GM12878 (cell line): ENCODE measurements at places on chromosomes 13 and 19.

- no peak for DNase-seq
Measured at GRCh38 chr13:83248751-83249150, 633.5 kb downstream of the SLITRK1 start.

DNA sequence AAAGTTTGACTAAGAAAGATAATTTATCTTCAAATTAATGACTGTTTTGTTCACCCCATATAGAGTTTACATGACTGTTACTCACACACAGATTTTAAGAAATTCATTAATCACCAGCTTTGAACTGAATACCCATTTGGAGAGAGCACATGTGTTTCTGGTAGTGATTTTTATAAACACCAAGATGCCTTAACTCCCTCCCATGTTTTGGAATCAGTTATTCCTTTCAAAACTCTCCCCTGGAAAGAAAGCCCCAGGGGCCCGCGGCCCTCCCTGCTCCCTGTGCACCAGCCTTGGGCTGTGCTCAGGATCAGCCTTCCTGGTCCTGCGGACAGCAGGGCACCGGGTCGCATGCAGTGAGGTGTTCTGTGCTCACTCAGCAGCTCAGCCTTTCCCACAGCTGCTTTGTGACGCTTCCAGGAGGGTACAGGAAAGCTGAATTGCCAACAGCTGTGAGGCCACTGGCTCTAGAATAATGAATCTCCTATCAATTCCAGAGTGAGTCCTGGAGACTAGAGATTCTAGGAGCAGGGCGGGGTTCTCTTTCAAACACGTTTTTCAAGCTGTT lies 483.2 kb downstream of the EFNB2 start:
- no peak for DNase-seq

- DNase-seq: no peak
Measured at GRCh38 chr13:73851104-73851503, 283.1 kb downstream of the KLF12 start.

DNA sequence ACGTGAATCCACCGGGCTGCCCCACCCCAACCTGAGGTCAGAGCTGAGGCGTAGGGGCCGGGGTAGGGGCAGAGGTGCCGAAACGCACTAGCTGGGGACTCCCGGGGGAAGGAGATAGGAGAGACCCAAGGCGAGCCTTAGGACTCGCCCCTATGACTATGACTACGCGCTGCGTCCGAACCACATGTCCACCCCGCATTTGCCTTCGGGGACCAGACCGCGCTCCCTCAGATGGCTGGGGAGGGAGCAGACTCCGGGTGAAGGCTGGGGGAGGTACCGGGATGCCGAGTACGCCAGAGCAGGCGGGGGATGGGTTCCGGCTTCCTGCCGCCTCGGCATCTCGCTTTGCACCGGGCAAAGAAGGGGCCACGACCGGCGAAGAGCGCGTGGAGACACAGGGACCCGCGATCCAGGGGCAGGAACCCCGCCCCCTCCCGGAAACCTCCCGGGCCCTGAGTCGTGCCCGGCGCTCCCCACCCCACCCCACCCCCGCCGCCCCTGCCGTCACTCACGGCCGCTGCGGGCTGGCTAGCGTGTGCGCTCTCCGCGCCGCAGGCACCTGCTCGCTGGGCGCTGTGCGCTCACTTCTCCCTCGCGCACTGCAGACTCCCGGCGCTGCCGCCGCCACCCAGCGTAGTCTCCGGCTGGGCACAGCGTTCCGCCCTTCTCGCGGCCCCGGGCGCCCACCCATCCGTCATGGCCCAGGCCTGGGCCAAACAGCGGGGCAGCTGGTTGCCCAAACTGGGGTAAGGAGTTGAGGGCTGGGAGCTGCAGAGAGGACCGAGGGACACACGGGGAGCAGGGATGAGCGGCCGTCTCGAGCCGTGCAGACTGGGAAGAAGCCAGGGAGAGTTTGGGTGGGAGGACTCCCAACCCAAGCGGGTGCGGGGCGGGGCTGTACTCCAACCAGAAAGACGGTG lies 622 bp upstream of the VSTM2B start:
- no peak for DNase-seq

GRCh38 chr13:58823701-58824100 lies 1192.2 kb downstream of the PCDH17 start:
- DNase-seq: no peak

- DNase-seq: no peak
Measured at GRCh38 chr13:98199480-98199879, 22.4 kb upstream of the RNF113B start.

- no peak for DNase-seq
Measured at GRCh38 chr13:46097015-46097414, 7.8 kb downstream of the CPB2 start.

GRCh38 chr19:38742906-38743305 lies 1.4 kb downstream of the CAPN12 start:
- no peak for DNase-seq

GRCh38 chr19:16033136-16033530 lies 43.2 kb upstream of the TPM4 start:
- no peak for DNase-seq

- DNase-seq: no peak
Measured at GRCh38 chr13:33033051-33033812, 17.0 kb downstream of the KL start.

DNA sequence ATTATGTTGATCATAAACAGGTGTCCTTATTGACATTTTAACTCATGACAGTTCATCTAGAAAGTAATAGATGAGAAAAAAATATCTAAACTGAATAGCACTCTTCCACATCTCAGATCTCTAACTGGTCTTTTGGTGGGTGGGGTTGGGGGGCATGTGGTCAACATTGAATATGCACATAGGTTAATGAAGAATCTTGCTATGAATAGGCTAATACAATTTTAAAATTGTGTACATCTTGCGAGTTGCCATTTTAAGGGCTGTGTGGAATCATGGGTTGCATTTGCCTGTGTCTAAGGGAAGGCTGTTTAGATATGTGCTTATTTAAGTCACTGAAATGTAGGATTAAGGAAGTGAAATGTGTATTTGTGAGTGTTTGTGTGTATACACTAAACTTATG lies 346.0 kb downstream of the ITGBL1 start:
- no peak for DNase-seq

DNA sequence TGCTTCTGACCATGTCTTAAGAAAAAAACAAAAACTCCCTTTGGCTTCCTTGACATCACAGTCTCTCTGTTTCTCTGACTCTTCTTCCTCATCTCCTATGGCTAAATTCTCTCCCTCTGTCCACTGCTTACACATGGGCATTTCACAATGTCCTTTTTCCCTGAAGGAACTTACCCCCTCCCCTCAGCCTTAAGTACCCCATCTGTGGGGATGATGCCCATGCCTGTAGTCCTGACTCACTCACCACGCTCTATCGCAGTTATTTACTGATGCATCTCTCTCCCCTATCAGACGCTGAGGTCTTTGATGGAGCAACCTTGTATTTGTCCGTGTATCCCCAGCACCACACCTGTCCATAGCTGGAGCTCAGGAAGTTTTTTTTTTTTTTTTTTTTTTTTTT lies 32.4 kb downstream of the ACTN4 start:
- no peak for DNase-seq

GRCh38 chr13:41660411-41660810 lies 203.1 kb downstream of the RGCC start:
- DNase-seq: no peak

GRCh38 chr19:30102239-30102638 lies 160.2 kb downstream of the URI1 start:
- no peak for DNase-seq

GRCh38 chr19:30625947-30626625 lies 253.9 kb downstream of the ZNF536 start:
- DNase-seq: no peak

- DNase-seq: no peak
Measured at GRCh38 chr13:29905845-29906244, 55.4 kb upstream of the UBL3 start.

GRCh38 chr19:44447916-44448674 lies at the start of gene ZNF229:
Gene ZNF229, minus strand, starts transcription at chr19:44448472. Its CDS starts 5,625 bp downstream, at chr19:44442847.
- DNase-seq: no peak

DNA sequence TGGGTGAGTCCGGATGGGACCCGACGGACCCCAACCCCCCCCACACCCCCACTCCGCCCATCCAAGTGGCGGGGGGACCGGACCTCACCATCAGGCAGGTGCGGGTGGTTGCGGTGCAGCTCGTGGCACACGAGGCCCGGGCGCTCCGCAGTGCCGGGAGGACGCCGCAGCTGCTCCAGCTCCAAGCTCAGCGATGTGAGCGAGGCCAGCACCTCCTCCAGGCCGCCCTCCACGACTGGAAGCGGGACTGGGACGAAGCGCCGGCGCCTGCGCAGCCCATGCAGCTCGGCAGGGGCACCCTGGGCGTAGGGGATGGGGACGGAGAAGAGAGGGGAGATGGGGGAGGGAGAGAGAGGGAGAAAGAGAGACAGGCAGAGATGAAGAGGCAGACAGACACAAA lies 30.1 kb upstream of the OLFM2 start:
- DNase-seq: no peak

- no peak for DNase-seq
Measured at GRCh38 chr19:8459520-8460270, 14.9 kb downstream of the HNRNPM start.

DNA sequence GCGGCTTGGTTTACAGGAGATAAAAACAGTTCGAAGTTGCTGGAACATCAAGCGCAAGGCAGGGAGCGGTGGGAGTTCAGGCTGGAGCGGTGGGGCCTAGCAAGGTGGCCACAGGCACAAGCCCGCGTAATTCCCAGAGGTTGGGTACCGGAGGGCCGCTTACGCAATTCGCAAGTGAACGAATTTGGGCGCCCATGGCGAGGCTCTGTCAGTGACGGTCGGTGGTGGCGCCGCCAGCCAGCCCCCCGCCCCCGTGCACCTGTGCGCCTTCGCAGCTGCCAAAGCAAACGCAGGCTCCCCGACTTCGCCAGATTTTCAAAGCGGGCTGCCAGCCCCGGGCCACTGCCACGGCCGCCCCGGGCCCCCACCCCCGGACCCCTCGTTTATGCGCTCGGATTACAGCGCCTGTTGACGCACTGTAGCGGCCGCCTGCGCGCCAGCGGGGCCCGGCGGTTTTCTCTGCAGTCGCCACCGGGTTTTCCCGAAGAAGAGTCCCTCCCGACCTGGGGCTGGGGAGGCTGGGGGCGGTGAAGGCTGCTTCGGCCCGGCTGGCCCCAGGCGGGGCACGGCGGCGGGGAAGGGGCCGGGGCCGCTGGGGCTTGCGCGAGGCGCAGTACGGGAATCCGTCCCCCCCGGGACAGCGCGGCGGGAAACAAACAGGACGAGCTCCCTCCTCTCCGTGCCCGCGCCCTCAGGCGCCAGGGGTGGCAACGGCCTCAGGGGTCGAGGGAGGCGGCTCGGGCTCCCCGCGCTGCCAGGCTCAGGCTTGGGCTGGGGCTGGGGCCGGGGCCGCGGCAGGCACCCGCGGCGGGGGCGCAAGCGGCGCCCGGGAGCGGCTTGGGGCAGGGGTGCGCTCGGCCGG lies 709 bp downstream of the N4BP2L1 start:
- no peak for DNase-seq

GRCh38 chr13:111323950-111324651 lies 3.7 kb downstream of the TEX29 start:
- no peak for DNase-seq

- no peak for DNase-seq
Measured at GRCh38 chr19:1653300-1653628, 849 bp upstream of the TCF3 start.

GRCh38 chr13:29524176-29524575 lies 71.3 kb downstream of the SLC7A1 start:
- no peak for DNase-seq

GRCh38 chr13:44974056-44974793 lies 15.0 kb downstream of the NUFIP1 start:
- peak; percentile 37 for DNase-seq

GRCh38 chr13:44191504-44192171 lies 182.0 kb upstream of the SERP2 start:
- DNase-seq: no peak

- DNase-seq: no peak
Measured at GRCh38 chr19:32691952-32692726, 518 bp downstream of the NUDT19 start.

DNA sequence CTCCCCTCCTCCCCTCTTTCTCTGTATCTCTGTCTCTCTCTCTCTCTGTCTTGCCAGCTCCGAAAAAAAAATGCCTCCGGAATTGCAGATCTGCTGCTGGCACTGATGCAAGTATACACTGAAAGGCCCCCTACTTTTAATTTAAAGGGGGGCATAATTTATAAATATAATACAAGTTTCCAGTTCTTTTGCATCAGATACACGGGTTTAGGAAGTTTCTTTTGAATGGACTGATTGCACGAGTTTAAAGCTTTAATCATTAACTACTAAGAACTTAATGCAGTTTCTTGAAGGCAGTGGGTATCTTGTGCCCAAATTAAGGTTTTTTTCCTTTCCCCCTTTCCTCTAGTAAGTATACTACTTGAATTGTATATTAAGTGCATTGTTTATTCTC lies 1.4 kb downstream of the FGF9 start:
- no peak for DNase-seq

DNA sequence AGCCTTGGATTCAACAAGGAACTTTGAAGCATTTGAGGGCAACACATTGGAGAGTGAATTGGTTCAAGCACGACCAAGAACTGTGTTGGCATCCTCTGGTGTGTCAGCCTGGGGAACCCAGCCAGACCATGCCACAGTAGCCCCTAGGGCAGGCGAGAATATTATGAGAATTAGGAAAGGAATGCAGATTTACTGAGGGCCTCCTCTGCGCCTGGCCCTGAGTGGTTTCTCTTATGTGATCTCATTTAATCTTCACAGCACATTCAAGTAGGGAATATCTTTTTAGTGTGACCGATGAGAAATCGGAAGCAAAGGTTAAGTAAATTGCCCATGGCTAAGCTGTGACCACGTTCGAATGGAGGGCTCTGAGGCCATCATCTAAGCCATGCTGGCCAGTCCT lies 15.3 kb upstream of the ERICH6B start:
- no peak for DNase-seq

DNA sequence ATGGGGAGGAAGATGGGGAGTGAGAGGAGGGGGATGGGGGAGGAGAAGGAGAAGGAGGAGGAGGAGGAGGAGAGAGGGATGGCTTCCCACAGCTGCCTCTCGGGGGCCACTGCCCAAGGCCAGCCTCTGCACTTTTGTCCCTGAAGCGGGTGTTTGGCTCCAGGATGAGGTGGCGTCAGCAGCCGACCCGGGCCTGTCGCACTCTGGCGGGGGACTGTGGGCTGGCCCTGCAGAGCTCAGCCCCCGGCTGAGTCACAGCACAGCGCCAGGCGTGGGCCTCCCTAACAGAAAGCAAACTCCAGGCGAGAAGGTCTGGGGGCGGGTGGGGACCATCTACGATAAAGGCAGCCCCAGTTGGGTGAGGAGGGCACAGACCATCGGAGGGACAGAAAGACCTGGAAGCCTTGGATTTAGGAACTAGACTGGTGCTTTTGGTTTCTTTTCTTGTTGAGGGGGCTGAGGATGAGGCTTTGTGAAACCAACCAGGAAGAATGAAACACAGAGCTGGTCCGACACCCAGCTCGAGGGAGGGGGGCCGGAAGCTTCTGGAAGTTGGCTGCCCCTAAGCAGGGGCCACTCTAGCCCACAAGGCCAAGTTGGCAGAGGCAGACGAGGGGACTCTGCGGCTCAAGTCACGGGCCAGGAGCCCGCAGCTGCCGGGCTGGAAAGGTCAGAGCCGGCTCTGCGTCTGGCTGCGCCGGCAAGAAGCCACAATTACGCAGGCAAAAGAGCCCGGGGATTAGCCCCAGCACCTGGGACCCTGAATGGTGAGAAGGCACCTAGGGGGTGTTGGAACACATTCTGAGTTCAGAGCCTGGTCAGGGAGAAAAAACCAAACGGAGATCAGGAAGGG lies 18.2 kb downstream of the LSM4 start:
- DNase-seq: no peak

GRCh38 chr13:51942189-51942588 lies 69.1 kb downstream of the ATP7B start:
- no peak for DNase-seq
